ENCODE measurements at places on chromosomes 13 and 19. TPM values are rescaled to one million over a fixed set of nuclear protein-coding genes. Genes with fewer than 3 reads are reported as not detected.

- no peak overlapping the region for H3K4me3 ChIP-seq
- no peak overlapping the region for H3K27ac ChIP-seq
- H3K36me3 ChIP-seq = no peaks in the 10 kb centered on the region
- no peaks in the 10 kb centered on the region for H3K27me3 ChIP-seq
- H3K4me1 ChIP-seq = no peaks in the 10 kb centered on the region
These were observed 63.1 kb upstream of the FRY start for GRCh38 chr13:31968473-31968872.

The ZSCAN4 gene
- not detected for total RNA-seq

The GNG7 gene
- total RNA-seq = 4.7 TPM

- no peak overlapping the region for H3K27ac ChIP-seq
- H3K27me3 ChIP-seq = no peaks in the 10 kb centered on the region
- no peaks in the 10 kb centered on the region for H3K4me1 ChIP-seq
- no peak overlapping the region for H3K4me3 ChIP-seq
These were observed 121.7 kb upstream of the EDNRB start for GRCh38 chr13:78040205-78040830.

DNA sequence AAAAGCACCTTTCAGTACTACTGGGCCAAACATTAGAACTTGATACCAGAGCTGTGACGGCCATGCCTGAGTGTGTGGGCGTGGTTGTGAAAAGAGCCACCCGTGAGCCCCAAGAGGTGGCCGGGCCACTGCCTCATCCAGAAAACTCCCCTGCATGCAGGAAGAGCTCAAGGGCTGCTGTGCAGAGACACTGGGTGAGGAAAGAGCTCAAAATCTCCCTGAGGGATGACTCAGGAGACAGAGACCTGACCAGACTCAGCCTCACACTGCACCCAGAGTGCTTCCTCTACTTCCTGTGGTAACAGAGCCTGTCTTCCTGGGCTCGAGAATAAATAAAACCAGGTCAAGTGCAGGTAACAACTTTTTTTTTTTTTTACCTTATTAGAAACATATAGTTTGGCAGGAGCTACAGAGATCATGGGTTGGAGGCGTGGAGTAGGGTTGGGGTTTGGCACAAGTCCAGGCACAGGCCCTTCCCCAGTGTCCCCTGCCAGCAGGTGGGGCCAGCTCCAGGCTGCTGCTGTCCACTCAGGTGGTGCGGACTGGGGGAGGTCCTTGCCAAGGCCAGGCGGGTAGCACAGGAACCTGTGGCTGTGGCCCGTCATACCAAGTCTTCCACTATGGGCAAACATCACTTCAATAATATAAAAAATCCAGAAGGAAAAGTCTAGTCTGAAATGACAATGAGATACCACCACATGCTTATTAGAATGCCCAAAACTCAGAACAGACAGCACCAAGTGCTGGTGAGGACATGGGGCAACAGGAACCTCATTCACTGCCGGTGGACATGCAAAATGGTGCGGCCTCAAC, 25.5 kb downstream of the ELL start:
- peaks cover 63% of the 10 kb centered on the region for H3K4me1 ChIP-seq
- H3K4me3 ChIP-seq = no peak overlapping the region
- no peak overlapping the region for H3K27ac ChIP-seq
- no peaks in the 10 kb centered on the region for H3K27me3 ChIP-seq
- no peaks in the 10 kb centered on the region for H3K36me3 ChIP-seq
- no peak for ATAC-seq
